Posterior vena cava (tissue), 2 donors: ENCODE measurements at places on chromosomes 4 and X. TPM values are rescaled to one million over a fixed set of nuclear protein-coding genes. Genes with fewer than 3 reads are reported as not detected.

DNA sequence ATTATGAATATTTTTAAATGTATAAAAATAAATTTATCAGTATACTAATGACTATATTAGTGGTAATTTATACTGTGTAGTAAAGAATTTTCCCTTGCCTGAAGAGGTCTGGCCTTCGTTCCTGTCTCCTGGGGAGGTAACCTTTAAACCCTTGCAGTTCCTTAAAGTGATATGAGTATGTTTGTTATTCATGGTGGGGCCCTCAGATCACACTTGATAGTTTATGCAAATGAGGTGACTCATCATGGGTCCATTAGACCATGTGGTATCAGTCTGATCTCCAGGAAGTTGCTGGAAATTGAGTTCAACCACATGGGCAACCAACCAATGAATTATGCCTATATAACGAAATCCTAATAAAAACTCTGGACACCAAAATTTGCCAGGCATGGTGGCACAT is 904.1 kb downstream of the RPA4 start:
- DNase-seq: no peak

DNA sequence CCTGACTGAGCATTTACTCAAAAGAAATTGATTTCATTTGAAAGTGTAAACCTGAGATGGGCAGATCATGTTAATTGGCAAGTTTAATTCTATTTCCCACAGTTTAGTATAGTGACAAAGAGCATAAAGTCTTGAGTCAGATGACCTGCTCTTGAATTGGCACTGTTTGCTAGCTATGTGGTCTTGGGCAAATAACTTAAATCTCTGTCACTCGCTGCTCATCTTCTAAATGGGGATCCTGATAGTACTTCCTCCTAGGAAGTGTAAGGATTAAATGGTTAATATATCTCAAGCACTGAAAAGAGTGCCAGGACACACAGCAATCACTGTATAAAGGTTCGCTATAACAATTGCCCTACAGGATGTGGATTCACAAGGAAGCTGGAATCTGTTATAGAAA is 242.8 kb upstream of the JADE1 start:
- no peak for DNase-seq

SPANXA2 gene
- not detected for total RNA-seq

LANCL3 gene
- 0.14 TPM for total RNA-seq

ENPP6 gene
- 0.83 TPM for total RNA-seq
